ENCODE measurements at places on chromosomes 5 and 9. TPM values are rescaled to one million over a fixed set of nuclear protein-coding genes. Genes with fewer than 3 reads are reported as not detected.
A peak's percentile ranks its signal among the peaks of the same experiment; 100 is the strongest.

CCIN gene
- polyA plus RNA-seq: 0.04 TPM

- no peak for DNase-seq
Observed at GRCh38 chr5:159469496-159470372, 139.4 kb upstream of the IL12B start.

CYSRT1 gene
- 0.11 TPM for polyA plus RNA-seq

SYNPO gene
- 503 TPM for polyA plus RNA-seq

PKD2L2 gene
- polyA plus RNA-seq: 1.1 TPM

DNA sequence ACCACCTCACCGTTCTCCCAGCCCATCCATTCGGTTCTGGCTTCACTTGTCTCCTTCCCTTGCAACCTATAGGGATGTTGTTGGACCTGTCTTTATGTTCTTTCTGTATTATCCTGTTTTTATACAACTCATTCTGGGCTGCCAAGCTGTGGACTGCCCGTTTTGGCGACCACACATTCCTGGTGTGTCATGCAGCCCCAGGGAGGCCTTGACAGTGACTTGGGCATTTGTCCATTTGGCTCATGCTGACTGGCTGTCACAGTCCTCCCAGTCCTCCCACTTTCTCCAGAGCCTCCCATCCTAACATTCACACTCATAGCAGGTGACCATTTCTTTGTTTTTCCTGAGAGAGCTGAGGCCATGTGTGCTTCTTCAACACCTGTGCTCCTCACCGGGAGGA is 136.4 kb downstream of the SLF1 start:
- DNase-seq: no peak

- DNase-seq: no peak
Observed at GRCh38 chr5:176677209-176677939, 30.1 kb downstream of the TSPAN17 start.

- no peak for DNase-seq
Observed at GRCh38 chr5:75707911-75708509, 9.2 kb downstream of the POC5 start.

DNA sequence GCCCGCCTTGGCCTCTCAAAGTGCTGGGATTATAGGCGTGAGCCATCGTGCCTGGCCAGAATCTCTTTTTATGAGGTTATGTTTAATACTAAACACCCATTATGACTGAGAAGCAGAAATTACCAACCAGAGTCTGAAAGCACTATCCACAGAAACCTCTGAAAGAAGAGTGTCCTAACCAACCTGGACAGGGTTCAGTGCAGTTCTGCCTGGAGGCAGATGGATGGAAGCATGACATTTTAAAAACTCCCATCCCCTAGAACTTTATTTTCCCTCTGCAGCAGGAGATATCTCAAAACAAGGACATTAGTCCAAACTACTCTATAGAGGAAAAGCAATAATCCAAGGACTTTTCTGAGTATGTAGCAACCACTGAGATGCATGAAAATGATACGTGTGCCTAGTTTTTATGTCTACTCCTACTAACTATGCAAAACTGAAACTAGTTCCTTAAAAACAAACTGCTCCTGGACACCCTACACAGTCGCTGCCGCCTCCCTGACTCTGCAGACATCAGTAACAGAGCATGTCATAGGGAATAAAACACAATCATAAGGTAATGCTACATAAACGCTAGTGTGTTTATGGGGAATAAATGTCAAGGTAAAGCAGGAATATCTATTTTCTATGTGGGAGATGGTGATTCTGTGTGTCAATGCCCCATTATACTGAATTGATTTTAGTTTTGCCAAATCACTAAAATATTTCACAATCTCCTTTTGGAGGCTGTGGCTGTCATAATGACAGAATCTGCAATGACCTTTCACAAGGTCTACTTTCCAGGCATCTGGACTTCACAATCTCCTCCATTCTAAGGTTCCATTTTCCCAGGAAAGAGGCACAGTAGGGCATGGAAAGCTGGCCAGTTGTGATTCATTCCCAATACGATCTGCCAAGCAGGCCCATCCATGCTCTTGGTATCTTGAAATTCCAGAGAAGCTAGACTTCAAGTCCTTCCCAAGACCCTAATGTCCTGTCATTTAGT is 122.8 kb downstream of the SIL1 start:
- DNase-seq: no peak

- peak; percentile 28 for DNase-seq
Observed at GRCh38 chr9:109468927-109469326, 29.2 kb downstream of the PTPN3 start.

SH3GL2 gene
- not detected for polyA plus RNA-seq

DNA sequence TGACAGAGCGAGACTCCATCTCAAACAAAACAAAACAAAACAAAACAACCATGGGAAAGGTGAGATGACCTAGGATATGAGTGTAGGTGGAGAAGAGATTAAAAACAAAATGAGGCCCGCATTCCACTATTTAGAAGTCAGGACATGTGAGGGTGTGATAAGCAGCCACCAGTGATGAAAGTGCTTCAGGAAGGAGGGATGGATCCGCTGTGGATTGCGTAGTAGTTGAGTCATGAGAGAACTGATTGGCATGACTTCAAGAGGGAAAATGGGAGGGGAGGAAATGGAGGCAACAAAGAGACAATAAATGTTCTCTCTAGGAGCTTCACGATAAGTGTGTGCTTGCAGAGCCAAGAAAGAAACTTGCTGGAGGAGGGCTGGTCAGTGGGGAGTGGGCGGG is 367.6 kb downstream of the ARL15 start:
- DNase-seq: no peak
